ENCODE measurements at places on chromosomes 2 and 18.
A peak's percentile ranks its signal among the peaks of the same experiment; 100 is the strongest.

GRCh38 chr2:240926516-240927389 lies 20.6 kb downstream of the CROCC2 start:
- DNase-seq = no peak

DNA sequence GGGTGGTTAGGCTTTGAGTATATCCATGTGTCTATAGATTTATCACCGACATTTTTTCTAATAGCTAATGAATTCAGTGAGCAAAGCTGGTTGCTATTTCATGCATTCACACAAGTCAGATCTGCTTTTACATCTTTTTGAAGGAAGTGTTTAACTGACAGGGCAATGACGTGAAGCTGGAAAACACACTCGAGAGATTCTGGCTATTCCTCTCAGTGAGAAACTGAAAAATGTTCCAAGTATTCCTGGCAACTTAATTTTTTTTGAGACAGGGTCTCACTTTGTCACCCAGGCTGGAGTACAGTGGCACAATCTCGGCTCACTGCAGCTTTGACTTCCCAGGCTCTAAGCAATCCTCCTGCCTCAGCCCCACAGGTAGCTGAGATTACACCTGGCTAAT lies 21.2 kb downstream of the RNF138 start:
- no peak for DNase-seq

- DNase-seq = no peak
Measured at GRCh38 chr18:79447703-79448367, 52.1 kb downstream of the NFATC1 start.

- DNase-seq = no peak
Measured at GRCh38 chr2:109209412-109209811, 80.4 kb downstream of the SH3RF3 start.

DNA sequence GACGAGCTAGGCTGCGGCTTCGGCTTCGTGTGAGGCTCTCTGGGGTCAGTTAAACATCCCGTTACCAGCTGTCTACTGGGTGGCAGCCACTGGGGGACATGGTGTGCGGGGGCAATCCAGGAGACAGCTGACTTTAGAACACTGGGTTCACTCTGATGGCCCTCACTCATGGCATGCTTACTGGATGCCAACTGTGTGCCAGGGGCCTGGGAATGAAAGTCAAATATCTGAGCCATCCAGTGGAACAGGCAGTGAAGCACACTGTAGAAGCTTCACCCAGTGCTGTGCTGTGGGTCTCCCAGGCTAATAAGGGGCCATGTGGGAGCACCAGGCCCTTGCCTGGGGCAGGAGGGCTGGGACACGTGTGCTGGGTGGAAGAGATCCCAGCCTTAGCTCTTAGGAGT lies 48.3 kb downstream of the GLI2 start:
- no peak for DNase-seq

DNA sequence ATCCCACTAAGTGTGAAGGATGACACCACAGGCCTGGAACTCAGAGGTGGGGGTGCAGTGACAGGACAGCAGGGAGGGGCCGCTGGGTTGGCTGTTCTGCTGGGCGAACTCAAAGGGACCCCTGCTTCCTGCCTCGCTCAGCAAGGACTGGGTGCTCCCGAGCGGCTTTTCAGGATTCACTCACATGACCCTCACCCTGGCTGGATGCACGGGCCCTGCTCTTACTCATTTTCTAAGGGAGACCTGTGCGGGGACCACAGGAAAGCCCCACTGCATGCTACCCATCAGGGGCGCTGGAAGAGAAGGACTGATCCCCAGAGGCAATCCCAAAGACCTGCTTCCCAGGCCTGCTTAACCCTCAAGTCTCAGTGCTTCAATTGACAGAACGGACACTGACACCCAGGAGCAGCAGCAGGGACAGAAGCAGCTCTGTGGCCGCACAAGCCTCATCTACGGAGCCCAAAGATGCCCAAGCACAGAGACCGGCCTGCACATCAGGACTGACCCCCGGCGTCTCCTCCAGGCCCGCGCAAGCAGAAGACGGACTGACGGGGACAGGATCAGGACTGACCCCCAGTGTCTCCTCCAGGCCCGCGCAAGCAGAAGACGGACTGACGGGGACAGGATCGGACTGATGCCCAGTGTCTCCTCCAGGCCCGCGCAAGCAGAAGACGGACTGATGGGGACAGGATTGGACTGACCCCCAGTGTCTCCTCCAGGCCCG lies 29.6 kb downstream of the THAP4 start:
- no peak for DNase-seq

GRCh38 chr2:230739961-230740360 lies 27.3 kb downstream of the CAB39 start:
- DNase-seq = no peak

- no peak for DNase-seq
Measured at GRCh38 chr2:5674026-5674340, 18.2 kb upstream of the SOX11 start.

GRCh38 chr2:127609818-127610217 lies 36.1 kb upstream of the GPR17 start:
- DNase-seq = no peak

DNA sequence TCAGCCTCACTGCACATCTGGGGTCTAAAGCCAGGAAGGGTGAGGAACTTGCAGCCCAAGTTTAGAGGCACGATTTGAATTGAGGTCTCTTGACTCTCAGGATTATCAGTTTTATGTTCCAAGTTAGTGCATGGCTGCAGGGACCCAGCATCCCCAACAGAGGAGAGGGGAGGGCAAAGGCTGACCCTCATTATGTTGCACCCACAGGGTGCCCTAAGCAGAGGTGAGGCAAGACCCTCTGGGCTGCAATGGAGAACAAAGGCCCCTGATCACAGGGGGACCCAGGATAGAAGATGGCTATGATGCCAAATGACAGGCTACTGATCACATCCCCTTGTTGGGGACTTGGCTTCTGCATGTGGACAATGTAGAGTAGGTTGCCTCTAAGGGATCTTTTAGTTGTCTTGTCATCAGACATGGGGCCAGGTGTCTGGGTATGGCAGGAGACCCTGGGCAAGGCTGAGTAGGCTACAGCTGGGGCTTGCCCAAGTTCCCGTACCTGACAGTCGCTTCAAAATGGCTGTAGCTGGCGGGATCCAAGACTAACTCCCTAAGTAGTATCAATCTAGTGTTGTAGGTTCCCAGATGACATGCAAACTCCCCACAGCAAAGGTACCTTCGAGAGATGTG lies 4.5 kb upstream of the GDF7 start:
- DNase-seq = no peak

DNA sequence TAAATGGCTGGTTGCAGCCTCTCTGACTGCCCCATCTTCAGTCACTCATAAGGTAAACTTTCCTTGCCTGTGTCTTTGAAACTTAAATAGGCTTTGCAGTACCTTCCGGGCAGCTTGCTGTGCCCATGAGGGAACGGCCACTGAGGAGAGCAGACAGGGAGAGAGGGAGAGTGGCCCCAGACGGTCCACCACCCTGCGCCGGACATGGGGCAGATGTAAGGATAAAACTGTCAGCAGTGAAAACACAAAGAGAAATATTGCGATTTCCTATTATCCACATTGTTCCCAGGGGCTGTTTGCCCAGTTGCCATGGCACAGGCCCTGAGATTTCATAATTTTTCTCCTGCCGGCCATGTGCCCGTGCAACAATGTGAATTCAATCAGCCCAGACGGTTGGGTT lies 265.9 kb upstream of the SALL3 start:
- DNase-seq = no peak

GRCh38 chr2:190974629-190975361 lies 39.2 kb downstream of the STAT1 start:
- no peak for DNase-seq

- no peak for DNase-seq
Measured at GRCh38 chr2:149077861-149078260, 39.4 kb downstream of the LYPD6B start.

DNA sequence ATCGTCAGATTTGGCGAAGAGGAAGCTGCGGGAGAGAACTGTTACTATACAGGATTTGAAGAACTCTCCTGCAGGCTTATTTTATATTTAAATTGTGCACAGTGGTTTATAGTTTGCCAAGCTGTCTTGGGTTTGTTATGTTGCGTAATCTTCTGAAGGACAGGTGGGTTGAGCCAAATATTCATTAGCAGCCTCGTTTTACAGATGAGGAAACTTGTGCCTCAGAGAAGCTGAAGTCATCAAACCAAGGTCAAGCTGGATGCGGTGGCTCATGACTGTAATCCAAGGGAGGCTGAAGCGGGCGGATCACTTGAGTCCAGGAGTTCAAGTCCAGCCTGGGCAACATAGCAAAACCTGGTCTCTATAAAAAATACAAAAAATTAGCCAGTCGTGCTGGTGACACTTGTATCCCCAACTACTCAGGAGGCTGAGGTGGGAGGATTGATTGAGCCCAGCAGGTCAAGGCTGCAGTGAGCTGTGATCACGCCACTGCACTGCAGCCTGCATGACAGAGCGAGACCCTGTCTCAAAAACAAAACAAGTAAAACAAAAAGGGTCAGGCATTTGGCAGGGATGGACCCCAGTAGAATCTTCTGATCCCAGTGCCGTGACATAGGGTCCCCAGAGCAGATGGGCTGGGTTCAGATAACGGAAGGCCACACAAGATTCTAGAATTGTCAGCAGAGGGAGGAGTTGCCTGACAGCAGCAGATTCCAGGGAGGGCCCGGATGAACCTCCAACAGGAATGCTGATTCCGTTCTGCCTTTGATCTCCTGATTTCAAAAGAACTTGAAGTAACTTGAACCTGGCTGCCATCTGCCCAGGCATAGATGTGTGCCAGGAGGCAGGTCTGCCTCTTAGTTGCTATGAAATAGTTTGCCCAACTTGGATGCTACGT lies 50.6 kb downstream of the SH3BP4 start:
- no peak for DNase-seq

DNA sequence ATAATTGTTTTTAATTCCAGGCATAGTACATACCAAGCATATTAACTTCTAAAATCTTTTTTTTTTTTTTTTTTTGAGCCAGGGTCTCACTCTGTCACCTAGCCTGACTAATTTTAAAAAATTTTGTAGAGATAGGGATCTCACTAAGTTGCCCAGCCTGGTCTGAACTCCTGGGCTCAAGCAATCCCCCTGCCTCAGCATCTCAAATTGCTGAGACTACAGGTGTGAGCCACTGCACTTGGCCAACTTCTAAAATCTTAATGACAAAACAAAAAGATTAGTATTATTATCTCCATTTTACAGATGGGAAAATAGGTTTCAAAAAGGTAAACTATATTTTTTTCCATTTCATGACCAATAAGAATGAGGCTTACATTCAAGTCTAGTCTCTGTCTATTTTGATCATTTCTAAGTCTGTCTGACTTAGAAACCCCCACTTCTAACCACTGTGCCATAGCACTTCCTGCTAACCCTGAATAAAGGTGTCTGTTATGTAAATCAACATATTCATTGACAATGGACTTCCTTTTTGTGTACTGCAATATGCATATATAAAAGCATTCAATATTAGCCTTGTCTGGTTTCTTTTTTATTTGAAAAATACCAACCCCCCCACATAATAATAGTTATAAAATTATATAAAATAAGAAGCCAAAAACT lies 28.7 kb upstream of the ZEB2 start:
- DNase-seq = no peak

DNA sequence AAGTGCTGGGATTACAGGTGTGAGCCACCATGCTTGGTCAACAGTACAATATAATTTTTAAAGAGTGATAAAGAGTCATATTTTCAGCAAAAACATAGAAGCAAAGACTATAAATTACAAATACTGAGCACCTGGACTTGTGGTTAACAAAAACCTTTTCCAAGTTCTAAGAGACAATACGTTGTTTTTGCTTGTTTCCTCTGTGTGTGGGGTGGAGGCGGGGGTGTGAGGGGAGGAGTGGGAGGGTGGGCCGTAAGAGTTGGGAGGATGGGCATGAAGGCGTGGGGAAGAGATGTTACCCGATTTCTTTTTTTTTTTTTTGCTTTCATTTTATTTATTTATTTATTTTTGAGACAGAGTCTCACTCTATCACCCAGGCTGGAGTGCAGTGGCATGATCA lies 78.0 kb upstream of the WIPF1 start:
- peak; percentile 15 for DNase-seq

GRCh38 chr2:101948625-101949155 lies 43.1 kb upstream of the IL1R2 start:
- DNase-seq = no peak

- DNase-seq = no peak
Measured at GRCh38 chr2:177165061-177165583, 47.5 kb upstream of the HNRNPA3 start.

- no peak for DNase-seq
Measured at GRCh38 chr2:158914731-158915130, 53.7 kb upstream of the TANC1 start.

DNA sequence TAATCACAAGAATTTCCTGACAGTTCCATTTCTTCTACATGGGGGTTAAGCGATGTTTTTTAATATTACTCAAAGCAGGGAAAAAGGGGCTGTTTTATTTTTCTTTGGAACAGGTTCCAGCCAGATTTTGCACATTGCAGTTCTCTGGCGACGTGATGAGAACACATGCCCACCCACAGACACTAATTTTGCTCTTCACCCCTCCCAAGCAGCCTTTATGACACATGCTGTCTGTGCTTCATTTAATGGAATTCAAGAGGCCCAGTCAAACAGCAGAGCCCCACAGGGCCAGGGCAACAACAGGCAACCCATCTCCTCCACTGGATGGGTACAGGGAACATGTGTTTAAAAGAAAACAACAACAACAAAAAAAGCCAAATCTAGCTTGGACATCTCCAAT lies 70.8 kb downstream of the SPRED2 start:
- no peak for DNase-seq

GRCh38 chr2:38146275-38146906 lies 70.4 kb upstream of the CYP1B1 start:
- DNase-seq = no peak

DNA sequence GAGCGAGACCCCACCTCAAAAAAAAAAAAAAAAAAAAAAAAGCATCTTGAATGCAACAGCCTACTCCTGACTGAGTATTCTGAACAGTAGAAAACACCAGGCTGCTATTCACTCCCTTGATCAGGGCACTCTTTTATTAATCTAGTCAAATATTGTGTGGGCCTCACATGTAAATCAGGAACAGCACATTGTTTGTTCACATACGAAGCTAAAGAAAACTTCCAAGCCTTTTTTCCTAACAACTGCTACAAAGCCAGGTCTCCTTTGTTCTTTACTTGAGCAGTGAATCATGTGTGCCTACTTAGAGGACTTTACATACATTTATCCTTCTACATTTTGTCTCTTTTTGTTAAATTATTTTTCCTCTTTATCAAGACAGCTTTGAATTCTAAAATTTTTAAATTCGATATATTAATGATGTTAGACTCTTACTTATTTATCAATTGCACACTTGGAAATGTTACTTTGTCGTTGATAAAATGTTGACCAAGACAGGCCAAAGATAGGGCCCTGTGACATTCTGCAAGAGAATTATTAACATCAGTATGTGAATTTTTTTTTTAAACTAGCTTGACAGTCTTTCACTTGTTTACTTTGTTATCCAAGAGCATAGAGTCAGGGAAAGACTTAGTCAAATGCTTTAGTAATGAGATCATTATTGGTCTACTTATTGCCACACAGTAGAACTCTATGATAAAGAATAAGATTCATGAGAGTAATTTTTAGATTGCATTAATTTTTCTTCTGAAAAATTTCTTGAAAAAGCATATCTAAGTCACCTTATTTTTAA lies 13.2 kb downstream of the SPATS2L start:
- no peak for DNase-seq

GRCh38 chr2:66080127-66080526 lies 354.8 kb upstream of the MEIS1 start:
- no peak for DNase-seq

- DNase-seq = no peak
Measured at GRCh38 chr18:25181581-25181980, 170.4 kb downstream of the ZNF521 start.

GRCh38 chr2:181790716-181791649 lies 100.5 kb upstream of the ITPRID2 start:
- DNase-seq = peak; percentile 6
